T-helper 2 cell (primary cell): ENCODE measurements at places on chromosomes 2 and 18.

- no peak for DNase-seq
These were observed 182.7 kb downstream of the LRATD1 start for GRCh38 chr2:14815201-14815600.

DNA sequence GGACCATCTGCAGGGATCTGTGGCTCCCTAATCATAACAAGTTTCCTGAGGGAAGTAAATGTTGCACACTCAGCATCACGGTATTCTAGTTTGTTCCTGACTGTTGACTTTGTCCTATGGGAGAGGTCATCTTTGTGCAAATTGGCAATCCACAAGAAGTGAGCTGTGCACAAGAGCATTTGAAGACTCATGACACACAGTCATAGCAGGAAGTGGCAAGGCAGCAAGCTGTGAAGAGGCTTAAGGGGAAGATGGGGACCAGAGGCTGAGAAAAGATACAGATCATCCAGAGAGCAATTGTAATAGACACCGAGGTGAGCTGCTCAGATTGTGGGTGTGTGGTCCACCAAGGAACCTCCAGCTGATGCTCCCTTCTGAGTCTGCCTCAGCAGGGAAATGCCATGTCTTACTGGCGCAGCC is 2.7 kb downstream of the TNP1 start:
- no peak for DNase-seq

- no peak for DNase-seq
These were observed 353.2 kb downstream of the ZEB2 start for GRCh38 chr2:144166743-144167142.

DNA sequence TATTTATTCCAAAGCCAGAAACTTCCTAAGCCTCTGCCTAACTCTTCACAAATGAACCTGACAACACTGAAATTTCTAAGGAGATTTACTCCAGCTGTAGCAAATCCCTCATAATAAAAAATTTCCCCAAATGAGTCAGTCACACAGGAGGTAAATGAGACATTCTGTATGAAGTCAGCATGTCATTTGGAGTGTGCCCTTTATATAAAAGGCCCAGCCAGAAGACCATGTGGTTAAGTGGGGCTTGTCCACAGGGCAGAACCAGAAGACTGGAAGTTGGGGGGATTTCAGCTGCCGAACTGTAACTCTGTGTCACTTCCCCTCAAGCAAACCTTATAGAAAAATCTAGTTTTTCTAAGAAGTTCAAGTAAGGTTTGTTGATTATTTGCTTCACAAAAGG is 30.2 kb downstream of the NRP2 start:
- no peak for DNase-seq
